COR-L47 (cell line): ENCODE measurements at places on chromosomes 11 and 22.

DNA sequence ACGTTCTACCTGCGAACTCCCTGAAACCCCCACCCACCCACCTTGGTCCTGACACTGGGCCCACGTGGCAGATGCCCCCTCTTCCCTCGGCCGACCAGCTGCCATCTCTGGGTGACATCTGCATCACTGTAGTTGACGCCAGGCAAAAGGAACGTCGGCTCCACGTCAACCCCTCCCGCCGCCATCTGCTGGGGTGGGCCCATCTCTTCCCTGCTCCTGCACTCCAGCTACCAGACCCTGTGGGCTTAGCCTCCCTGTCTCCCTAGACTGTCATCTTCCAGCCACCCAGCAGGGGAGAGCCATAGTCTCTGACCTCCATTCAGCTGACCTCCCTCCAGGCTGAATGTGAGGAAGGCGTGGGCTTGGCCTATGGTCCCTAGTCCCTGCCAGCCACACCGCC is 21.4 kb downstream of the CHID1 start:
- DNase-seq, result no peak

DNA sequence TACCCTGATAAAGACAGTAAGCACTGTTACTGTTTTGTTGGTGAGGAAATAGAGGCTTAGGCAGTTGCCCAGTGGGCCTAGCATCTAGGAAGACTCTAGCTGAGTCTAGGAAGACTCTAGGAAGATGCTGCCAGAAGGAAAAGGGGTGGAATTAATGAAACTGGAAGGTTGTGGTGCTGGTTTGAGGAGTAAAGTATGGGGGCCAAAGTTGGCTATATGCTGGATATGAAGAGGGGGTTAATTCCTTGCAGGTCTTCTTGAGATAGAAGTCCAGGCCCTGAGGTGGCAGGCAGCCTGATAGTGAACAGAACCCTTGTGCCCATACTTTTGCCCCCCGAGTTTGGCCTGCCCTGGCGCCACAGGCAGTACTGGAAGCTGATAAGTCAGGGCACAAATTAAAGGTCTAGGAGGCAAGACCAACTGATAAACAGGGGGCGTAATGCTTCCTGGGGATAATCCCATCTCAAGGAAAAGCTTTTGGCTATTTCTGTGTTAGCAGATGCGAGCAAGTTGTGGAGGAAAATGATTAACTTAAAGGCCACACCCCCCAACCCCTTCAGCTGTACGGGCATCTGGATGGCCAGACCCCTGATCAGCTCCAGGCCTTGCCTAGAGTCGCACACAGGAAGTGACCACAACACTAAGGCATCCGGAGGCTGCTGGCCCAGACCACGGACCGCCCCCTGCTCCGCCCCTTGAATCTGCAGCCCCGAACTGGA is 3.1 kb downstream of the ILK start:
- peak; percentile 25 for DNase-seq

GRCh38 chr11:74322667-74323066 is 11.2 kb upstream of the P4HA3 start:
- DNase-seq, result no peak

DNA sequence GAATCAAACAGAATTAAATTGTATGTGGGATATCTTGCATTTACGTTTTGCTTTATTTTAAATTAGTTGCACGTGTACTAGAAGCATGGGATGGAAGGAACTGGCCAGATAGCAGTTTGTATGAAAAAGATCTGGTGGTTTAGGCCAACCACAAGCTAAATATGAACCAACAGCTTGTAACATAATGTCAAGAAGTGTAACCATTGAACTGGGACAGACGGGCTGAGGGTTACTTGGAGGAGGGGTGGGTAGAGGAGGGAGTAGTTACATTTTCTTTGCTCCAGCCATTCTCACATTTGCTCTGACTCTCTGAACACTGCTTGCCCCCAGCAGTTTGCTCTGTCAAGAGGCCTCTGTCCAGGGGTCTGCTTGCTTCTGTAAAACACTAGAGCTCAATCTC is 31.7 kb upstream of the CXCR5 start:
- DNase-seq, result no peak

DNA sequence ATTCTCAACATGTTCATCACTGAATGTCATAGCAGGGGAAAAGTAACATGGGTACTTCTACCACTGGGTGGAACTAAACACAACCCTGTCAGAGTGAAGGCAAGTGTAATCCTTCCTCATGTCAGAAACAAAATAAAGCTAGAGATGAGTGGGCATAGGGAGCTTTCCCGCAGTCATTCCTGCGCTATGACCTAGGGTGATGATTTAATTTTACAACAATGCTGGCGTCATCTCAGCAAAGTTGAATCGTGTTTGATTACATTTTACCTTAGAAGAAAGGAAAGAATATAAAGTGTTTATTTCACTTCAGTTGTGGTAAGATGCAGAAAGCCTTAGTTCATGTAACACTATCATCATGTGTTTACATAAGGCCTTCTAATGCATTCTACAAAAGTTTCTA is 355.6 kb downstream of the METTL15 start:
- no peak for DNase-seq

GRCh38 chr11:98003606-98004371 is 1017.0 kb upstream of the CNTN5 start:
- DNase-seq, result no peak

DNA sequence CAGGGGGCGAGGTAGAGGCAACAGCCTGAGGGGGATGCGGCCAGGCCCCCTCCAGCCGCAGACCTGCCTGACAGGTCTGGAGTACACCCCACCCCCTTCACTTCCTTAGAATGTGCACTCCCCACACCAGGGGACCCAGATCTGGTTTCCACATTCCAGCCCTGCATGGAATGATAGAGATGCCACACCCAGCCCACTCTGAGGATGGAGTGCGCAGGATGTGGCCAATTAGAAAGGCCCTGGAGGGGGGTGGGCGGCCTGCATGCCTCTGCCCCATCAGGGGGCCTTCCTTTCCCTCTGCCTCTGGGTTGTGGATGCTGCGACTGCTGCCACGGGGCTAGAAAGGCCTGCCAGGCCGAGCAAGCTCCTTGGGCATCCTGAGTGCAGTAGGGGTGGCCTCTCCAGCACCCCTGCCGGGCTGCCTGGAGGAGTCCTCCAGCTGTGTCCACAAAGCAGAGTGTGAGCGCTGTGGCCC is 28.2 kb upstream of the MGAT3 start:
- peak; percentile 95 for DNase-seq

GRCh38 chr11:112526699-112527416 is 266.2 kb upstream of the PLET1 start:
- no peak for DNase-seq

DNA sequence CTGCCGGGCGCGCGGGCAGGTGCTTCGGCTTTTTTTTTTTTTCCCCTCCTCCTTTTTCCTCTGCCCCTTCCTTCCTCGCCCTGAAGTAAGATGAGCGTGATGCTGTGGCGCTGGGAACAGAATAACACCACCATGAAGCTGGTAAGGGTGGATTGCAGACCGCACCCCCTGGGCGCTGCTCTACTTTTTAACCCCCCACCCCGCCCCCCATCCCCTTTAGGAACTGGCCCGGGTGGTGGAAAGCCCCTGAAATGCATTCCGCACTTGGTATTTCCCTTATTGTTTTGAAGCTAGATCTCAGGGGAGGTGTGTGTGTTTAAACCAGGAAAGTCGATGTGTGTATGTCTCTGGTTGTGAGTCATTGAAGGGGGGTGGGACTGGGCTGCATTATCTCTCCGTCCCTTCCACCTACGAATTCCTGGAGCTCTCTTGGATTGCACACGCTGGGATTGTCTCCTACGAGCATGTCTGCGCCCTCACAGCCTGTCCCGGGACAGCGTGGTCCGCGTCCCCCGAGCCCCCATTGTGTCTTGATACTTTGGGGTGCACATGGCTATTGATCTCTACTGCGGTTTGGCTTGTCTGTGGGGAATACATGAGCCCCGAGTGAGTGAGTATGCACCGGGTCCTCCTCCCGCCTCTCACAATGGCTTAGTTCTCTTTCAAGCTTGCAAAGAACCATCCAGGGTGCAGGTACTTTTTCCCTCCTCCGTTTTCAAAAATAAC is 64.9 kb downstream of the NAV2 start:
- no peak for DNase-seq

- no peak for DNase-seq
Measured at GRCh38 chr11:129460714-129461113, 85.1 kb downstream of the BARX2 start.

DNA sequence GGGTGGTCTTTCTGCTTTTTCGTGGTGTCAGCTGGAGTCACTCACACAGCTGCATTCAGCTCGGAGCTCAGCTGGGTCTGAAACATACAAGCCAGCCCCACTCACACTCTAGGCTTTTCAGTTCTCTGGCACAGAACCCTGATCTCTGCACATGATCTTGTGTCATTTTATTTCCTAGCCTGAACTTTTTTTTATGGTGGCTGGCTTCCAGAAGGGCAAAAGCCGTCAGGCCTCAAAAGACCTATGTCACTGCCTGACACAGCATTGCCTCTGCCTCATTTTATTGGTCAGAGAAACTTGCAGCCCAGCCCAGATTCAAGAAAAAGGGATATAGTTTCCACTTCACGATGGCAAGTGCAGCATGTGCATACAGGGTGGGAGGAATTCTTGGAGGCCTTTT is 117.8 kb downstream of the NTM start:
- DNase-seq, result no peak

DNA sequence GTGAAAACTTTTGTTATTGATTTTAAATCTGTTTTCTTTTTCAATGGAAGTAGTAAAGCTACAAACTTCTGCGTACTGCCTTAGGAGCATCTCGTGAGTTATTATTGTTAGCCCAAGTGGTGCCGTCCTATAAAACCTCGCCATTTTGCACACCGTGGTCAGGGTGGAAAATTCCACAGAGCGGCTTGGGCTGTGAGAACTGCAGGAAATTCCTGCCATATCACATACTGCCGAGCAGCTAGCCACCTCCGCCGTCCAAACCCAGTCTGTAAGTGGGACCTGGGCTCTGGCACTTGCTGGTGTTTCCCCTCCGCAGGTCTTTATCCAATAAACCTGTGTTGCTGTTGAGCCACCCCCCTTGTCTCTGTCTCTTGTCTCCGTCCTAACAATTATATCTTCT is 88.0 kb upstream of the POU2AF2 start:
- DNase-seq, result no peak

DNA sequence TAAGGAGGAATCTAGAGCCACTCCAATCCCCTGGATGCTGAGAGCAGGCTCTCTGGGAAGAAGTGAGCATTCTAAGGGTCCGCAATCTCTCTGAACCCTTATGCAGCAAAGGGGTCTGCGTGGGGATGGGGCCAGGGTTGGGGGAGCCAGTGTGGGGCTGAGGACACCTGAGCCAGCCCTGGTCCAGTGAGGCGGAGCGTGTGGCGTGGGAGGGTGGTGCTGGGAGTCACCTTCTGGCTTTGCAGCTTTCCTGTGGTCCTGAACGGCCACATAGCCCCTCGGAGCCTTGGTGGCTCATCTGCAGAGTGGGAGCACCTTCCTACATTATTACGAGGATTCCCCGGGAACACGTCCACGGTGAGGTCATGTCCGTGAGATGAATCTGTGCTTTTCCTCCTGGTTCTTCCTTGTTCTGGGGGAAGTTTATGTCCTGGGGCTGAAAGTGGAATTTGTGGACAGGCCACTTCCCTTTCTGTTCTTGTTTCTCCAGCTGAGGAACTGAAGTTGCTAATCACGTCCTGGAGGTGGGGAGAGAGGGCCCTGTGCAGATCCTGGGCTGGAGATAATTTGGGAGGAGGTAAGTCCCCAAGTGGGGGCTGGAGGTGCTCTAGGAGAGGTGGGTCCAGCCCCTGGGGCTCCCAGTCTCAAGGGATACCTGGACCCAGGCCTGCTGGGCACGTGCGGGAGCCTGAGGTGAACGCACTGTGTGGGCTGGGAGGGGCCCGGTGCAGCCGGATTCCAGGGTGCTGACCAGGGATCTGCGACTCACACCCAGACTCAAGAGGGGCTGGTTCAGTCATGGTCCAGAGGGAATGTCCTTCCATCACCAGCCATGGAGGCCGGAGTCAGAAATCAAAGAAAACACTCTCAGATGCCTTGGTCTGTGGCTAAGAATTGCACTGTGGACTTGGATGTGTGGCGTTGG is 6.1 kb downstream of the MRGPRE start:
- DNase-seq, result no peak

DNA sequence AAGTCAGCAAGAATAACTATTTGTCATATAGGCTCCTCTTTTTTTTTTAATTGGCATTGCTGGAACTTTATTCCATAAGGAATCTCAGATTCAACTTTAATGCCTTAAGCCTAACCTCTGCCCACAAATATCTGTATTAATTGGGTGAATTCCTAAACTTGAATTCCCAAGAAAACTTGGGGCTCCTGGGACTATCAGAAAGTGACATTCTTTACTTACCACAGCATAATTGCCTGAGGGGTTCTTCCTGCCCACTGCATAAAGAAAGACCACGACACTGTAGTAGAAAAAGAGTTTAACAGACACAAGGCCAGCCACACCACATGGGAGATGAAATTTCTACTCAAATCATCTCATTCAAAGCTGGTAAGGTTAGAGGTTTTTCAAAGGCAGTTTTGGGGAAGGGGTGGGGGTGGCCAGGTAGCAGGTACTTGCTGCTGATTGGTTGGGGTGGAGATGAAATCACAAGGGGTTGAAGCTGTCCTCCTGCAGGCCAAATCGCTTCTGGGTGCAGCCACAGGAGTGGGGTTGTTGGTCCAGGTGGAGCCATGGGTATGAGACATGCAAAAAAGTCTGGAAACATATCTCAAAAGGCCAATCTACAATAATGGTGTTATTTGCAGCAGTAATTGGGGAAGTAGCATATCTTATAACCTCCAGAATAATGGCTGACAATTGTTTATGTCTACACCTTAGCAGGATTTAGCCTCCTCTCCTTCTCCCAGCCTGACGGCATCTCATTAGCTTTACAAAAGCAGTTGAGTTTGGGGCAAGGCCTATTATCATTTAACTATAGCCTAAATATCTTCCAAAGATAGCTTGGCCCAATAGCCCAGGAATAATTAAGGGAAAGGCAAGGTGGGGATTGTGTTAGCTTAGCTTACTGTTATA is 4.8 kb upstream of the NLRP10 start:
- DNase-seq, result no peak

- no peak for DNase-seq
Measured at GRCh38 chr22:35131525-35132000, 65.6 kb downstream of the ISX start.

GRCh38 chr11:8928981-8929615 is 3.6 kb downstream of the C11orf16 start:
- DNase-seq, result no peak

GRCh38 chr11:47021965-47022364 is 85.4 kb downstream of the CSTPP1 start:
- DNase-seq, result no peak

DNA sequence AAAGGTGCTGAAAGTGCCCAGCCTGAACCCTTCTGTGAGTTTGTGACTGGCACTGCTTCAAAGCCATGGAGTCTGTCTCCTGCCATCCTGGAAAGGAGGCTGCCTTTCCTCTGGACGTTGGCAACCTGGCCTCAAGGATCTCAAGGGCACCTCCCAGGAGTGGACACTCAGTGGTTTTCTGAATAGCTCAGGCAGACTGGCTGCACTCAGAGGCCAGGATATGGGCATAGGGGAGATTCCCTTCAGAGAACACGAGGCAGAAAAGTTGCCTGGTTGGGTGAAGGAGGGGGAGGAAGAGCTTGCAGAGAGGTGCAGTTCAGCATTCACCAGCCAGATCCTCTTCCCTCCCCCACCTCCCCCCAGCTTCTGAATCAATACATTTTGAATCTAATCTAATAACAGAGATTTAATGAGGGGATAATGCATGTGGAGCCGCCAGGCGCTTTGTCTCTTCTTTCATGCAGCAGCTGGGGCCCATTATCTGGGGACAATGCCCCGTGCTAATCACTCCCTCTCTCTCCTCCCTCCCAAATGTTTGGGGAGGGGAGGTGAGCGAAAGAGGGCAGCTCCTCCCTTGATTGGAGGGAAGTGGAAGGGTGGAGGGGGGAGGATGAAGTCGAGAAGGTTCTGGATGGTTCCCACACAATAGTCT is 17.7 kb downstream of the HTR3A start:
- DNase-seq, result peak; percentile 88

- DNase-seq, result no peak
Measured at GRCh38 chr11:61783717-61784505, 8.5 kb downstream of the TMEM258 start.
